ENCODE measurements at places on chromosomes 5 and 9.

- no peak for DNase-seq
Observed at GRCh38 chr5:5854087-5854486, 431.6 kb downstream of the ICE1 start.

DNA sequence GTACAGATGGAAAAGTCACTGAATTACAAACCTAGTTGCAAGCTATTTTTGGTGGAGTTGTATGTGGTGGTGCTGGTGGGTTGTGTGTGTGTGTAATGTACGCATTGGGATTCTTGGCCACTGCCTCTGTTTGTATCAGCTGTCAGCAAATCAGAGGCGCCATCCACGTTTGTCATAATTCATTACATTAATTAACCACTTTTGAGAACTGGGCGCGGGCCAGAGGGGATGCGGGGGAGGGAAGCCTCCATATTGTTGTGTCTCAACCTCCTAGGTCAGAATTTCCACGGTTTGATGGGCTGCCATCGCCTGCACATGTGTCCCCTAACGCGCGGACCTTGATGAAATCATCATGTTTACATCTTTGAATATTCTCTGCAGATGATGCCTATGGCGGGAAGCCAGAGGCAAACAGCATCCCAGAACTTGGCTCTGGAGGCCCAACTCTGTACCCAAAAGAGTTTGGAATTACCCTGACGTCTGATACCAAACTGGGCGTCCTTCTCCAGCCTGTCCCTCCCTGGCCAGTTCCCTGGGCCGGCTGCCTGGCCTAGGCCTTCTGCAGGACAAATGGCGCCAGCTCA lies 54.9 kb downstream of the FGF18 start:
- DNase-seq: no peak

DNA sequence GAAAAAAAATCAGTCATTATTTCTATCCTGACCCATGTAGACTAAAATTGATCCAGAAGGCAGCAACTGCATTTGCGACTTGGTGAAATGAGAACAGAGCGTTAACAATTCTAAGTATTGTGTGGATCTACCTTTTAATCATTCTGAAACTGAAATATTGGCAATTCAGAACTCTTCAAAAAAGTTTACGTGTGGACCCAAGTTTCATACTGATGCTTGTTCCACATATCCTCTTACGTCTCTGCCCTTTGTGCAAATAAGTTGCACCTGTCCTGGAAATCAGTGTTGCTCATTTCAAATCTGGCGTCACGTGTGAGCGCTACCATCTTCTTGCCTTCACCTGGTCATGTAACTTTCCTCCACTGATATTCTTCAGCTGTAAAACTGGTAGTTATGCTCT lies 74.7 kb downstream of the NTRK2 start:
- DNase-seq: no peak

- peak; percentile 66 for DNase-seq
Observed at GRCh38 chr5:132260714-132261551, 3.4 kb downstream of the PDLIM4 start.

DNA sequence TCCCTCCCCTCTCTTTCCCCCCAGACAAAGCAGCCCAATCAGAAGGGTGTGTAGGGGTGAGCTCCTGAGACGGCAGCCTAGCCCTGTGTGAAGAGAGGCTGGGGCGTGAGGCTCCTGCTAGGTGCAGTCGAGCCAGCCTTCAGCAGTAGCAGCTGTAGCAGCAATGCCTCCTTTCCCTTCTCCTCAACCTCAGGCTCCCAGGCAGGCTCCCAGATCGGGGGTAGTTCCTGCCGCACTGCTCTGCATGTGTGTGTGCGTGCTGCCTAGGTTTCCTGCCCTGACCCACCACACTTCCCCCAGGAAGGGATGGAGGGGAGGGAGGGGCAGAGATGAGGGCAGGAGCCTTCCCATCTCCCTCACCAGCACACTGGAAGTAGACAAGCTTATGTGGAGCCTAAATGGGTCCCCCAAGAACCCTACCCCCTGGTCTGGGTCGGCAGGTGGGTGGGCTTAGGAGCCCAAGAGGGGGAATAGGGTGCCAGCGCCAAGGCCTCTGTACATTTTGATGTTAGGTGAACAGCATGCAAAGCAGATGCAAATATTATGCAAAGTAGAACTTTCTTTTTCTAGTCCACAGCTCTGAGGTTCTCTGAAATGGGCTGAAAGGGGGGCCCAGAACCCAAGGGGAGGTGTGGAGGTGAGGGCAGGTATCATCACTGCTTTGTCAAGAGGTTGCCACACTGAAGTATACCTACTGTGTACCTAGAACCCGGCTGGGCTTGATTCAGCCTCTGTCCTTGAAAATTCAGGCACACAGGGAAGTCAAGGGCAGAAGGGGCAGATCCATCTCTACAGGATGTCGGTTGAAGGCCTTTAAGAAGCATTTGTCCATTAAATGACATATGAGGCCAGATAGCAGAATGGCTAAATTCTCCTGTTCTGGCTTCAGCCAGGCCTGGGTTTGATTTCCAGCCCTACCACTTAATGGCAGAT lies 57.8 kb downstream of the CXXC5 start:
- no peak for DNase-seq

DNA sequence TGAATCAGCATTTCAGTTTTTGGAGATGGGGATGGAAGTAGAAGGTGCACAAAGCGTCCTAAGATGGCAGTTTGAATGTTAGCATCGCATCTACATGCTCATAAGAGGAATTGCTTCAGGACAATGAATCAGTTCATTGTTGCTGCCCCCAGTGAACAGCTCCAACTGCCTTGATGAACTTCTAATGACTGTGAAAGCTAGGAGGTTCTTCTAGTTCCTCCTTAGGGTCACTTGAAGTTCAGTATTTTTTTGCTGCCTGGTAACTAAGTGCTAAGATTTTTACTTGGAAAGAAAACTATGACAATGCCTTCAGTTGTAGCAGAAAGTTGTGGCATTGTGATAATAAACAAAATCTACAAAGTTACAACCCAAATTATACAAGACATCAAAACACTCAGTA lies 271.6 kb downstream of the RAB3C start:
- no peak for DNase-seq

- no peak for DNase-seq
Observed at GRCh38 chr9:70832492-70832891, 288.9 kb downstream of the TRPM3 start.

DNA sequence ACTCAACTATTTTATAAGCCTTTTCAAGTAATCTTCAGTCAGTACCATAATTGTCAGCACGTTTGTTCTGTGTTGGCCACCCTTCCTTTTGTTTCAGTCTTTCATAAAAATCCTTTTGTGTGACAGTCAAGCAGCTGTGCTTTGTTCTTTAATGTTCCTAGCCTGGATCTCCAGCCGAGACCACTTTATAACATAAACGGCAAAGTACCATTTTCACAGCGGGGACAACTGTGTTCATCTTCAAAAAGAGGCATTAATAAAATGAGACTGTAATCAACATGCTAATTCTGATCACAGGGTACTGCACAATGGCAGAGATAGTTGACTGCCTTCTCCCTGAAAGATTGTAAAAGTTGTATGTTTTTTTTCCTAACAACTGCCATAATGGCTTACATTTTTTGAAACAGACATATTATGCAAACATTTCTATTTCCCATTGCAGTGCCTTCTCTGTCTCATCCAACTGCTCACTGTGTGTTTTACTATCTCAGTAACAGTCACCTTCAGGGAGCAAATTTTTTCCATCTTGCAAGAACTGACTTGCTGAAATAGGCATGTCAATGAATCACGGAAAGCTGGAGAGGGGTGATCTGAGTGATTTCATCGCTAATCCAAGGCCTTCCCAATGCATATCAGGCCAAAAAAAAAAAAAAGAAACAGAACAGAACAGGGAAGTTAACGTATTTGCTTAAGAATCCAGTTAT lies 828.5 kb upstream of the DMAC1 start:
- no peak for DNase-seq

- no peak for DNase-seq
Observed at GRCh38 chr5:154770111-154770510, 14.9 kb downstream of the LARP1 start.

DNA sequence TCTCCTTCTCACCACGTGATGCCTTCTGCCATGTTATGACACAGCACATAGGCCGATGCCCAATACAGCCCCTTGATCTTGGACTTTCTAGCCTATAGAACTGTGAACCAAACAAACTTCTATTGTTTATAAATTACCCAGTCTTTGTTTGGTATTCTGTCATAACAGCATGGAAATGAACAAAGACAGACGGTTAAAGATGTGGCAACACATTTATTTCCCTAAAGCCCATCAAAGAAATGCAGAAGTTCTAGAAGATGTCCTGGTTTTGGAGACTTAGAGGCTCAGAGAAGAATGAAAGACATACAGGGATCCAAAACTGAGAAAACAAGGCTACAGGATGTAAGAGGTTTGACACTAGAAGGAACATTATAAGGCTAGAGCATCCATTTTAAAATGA lies 600.8 kb upstream of the DAB2 start:
- no peak for DNase-seq

GRCh38 chr5:135150767-135151166 lies 116.7 kb upstream of the PITX1 start:
- no peak for DNase-seq

GRCh38 chr9:128818839-128819715 lies 777 bp downstream of the ENDOG start:
- DNase-seq: peak; percentile 44

DNA sequence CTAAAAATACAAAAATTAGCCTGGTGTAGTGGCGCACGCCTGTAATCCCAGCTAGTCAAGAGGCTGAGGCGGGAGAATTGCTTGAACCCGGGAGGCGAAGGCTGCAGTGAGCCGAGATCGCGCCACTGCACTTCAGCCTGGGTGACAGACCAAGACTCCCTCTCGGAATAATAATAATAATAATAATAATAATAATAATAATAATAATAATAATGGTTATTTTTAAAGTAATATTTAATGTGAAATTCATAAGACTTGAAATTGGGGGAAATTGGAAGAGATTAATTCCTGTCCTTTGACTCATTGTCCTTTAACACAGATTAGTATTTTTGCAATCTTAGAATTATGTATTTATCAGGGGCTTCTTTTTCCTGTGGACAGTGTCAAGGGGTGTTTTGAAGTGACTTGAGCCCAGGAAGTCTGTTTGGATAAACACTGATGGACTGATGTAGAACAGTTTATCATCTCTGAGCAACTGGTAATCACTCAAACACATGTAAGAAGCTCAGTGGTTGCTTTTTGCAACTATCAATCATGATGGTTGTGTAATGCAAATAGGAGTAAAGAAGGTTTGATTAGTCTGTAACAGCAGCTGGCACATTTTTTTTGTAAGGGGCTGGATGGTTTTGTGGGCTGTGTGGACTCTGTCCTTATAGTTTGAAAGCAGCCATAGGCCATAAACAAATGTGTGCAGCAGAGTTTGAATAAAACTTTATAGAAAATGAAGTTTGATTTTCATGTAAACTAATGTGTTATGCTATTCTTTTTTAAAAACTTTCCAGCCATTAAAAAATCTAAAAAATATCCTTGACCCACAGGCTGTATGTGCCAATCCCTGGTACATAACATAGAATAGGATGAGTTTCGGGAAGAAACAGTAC lies 93.5 kb downstream of the F2RL2 start:
- DNase-seq: no peak
